Mesothelial cell of epicardium (in vitro differentiated cells): ENCODE measurements at places on chromosomes 12 and 14.
A peak's percentile ranks its signal among the peaks of the same experiment; 100 is the strongest.

GRCh38 chr14:38120109-38120508, 87.6 kb upstream of the SSTR1 start:
- no peak for DNase-seq

- no peak for DNase-seq
These were observed 429.7 kb downstream of the C12orf50 start for GRCh38 chr12:87599459-87599858.

- DNase-seq, result peak; percentile 86
These were observed 17.4 kb downstream of the RPS6KL1 start for GRCh38 chr14:74905595-74906142.

DNA sequence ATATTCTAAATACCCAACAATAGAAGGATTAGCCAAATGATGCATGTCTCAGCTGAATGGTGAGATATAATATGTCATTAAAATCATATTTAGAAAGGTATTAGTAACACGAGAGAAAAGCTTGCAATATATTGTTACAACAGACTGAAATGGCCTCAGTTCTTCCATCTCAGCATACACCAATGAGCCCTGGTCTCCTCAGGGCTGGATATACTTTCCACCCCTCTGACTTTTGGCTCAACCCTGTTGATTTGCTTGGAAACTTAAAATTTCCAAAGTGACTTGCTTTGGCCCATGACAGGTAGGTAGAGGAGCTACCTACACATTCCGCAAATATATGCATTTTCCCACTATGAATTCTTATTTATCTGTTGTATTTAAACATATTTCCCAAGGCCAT, 908.1 kb upstream of the TMEM132C start:
- no peak for DNase-seq

DNA sequence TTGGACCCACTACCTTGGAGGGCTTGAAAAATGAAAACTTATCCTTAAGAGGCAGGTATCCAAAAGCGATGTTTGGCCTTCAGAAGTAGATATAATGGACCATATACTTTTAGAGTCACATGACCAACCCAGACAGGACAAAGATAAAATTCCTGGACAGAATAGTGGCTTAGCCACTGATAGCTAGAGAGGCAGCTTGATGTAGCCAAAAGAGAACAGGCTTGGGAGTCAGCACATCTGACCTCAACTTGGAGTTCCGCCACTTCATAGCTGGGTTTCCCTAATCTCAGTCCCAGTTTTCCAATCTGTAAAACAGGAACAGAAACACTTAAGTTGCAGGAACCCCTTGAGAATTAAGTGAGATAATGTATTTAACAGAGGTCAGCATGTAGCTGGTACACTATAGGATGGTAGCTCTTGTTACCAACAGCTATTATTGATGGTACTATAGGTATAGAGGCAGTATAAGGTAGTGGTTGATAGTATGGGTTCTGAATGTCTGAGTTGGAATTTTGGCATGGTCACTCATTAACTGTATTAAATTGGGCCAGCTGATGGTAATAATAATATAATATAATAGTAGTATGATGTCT, 63.2 kb upstream of the USP44 start:
- no peak for DNase-seq

DNA sequence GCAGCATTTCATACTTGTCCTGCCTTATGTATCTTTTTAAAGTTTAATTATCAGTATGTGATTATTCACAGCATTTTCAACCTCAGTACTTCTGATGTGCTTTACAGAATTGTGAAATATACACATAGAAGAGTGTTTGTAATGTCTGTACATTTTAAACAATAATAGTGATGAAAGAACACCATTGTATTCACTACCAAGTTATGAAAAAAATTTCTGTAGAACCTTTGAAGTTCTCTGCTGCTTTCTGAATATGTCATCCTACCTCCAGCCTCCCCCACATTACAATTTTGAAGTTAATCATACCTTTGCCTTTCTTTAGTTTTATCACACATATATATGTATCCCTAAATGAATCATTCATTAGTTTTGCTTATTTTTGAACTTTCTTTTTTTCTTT, 24.8 kb downstream of the FRMD6 start:
- no peak for DNase-seq

- no peak for DNase-seq
These were observed 176.8 kb downstream of the PHLDA1 start for GRCh38 chr12:75854681-75855309.

- DNase-seq, result no peak
These were observed 80.5 kb upstream of the ZFP36L1 start for GRCh38 chr14:68873376-68873775.

DNA sequence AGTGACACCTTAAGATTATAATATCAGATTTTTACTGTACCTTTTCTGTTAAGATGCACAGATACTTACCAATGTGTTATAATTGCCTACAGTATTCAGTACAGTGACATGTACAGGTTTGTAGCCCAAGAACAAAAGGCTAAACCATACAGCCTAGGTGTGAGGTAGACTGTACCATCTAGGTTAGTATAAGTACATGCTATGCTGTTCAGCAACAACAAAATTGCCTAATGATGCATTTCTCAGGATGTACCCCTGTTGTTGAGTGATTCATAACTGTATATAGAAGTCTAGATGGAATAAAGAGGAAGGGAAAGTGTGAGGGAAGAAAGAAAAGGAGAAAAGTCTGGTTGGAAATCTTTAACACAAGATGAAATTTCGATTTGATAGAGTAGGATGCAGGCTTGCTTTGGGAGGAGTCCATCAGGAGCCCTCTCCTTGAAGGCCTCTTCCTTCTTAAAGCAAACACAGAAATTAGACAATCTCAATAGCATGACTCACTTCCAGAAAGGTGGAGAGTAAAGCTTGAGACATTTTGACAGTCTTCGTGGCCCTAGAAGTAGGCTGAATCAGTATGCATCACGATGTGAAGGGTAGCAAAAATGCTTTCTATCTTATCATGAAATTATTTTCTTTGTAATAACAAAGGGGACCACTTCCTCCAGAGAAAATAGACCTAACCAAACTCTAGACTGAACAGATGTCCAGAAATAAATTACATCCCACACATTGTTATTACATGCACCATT, 191.5 kb downstream of the SYT1 start:
- no peak for DNase-seq

- DNase-seq, result no peak
These were observed 79.3 kb downstream of the PPP2R5C start for GRCh38 chr14:101840649-101841369.

DNA sequence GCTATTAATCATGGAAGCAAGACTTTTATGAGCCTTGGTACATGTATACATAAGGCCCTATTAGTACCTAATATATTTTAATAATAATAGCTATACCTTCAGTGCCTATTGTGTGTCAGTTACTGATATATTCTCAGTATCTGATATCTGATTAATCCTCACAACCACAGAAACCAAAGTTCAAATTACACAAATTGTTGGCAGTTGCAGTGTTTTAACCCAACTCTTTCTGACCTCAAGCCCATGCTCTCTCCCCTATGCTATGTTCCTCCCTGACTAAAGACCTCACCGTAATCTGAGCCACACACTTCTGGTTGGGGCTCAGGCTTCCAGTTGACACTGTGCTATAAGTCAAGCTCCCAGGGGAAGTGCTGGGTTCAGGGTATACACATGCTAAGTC, 214.4 kb downstream of the SPTSSA start:
- no peak for DNase-seq
